Trophoblast cell (in vitro differentiated cells and primary cell): ENCODE measurements at places on chromosomes 6 and 20.

- no peak for DNase-seq
Observed at GRCh38 chr6:169913096-169913638, 161.7 kb downstream of the ERMARD start.

DNA sequence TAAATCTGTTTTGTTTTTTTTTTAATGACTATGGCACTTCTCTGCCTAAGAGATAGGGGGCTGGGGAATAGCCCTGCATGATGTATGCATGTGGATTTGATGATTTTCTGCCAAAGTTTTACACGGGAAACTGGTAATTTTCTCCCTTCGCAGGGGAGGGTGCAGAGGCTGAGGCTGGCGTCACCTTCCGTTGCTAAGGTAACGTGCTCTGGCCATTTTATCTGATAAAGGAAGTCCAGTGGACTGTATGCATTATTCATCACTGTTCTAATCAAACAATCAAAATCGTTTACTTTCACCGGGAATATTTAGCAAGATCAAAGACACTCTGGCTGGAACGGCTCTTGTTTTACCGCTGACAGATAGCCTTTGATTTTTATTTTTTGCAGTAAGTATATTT, 789 bp downstream of the PHACTR1 start:
- peak; percentile 57 for DNase-seq

- DNase-seq: no peak
Observed at GRCh38 chr20:62415354-62416111, 8.4 kb upstream of the CABLES2 start.

DNA sequence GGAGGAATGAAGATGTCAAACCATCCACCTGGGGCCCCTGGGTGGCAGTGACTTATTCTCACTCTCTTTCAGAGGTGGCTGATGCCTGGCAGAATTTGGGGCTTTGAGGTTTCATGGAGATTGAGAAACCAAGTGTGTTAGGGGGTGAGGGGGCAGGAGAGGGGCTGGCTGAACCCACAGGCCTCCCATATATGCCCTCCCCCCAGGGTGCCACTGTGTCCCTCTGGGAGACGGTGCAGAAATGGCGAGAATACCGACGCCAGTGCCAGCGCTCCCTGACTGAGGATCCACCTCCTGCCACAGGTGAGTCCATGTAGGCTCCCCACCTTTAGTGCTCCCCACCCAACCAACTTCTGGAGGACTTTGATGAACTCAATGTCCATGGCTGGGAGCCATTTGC, 7.6 kb downstream of the GLP1R start:
- no peak for DNase-seq

GRCh38 chr20:20415321-20415720, 47.4 kb downstream of the INSM1 start:
- no peak for DNase-seq

DNA sequence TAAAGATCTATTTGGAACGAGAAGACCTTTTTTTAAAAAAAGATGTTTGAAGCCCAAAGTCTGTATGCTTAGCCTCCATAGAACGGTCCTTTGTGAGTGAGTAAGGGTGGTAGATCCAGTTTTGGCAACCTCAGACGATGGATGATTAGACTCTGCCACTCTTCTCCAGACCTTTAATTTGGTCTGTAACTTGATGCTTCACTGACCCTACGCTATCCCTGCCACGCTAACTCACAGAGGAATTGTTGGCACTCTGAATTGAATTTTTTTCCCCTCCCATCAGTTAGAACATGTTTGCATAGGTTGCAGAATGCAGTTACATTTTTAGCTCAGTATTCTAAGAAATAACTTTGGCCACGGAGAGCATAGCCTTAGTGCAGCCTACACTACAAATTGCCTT, 15.8 kb upstream of the DEK start:
- DNase-seq: no peak

DNA sequence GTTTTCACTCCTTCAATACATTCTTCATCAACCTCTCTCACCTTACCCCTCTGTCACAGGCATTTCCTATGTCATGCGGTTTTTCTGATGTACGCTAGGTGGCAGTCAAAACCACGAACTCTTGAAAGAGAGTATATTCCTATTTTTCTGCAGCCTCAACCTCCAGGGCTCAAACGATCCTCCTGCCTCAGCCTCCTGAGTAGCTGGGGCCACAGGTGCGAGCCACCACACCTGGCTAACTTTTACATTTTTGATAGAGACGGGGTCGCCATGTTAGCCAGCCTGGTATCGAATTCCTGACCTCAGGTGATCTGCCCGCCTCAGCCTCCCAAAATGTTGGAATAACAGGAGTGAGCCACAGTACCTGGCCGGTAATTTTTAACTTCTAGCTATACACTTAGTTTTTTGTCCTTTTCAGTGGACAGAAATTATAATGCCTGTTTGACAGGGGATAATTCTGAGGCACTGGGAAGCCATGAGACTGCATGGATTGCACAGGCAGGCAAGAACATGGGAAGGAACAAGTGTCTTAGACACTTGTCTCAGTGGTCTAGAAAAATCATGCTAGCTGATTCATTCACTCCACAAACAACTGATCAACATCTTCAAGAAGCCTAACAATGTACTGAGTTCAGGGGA, 22.5 kb upstream of the HFE start:
- DNase-seq: peak; percentile 40

DNA sequence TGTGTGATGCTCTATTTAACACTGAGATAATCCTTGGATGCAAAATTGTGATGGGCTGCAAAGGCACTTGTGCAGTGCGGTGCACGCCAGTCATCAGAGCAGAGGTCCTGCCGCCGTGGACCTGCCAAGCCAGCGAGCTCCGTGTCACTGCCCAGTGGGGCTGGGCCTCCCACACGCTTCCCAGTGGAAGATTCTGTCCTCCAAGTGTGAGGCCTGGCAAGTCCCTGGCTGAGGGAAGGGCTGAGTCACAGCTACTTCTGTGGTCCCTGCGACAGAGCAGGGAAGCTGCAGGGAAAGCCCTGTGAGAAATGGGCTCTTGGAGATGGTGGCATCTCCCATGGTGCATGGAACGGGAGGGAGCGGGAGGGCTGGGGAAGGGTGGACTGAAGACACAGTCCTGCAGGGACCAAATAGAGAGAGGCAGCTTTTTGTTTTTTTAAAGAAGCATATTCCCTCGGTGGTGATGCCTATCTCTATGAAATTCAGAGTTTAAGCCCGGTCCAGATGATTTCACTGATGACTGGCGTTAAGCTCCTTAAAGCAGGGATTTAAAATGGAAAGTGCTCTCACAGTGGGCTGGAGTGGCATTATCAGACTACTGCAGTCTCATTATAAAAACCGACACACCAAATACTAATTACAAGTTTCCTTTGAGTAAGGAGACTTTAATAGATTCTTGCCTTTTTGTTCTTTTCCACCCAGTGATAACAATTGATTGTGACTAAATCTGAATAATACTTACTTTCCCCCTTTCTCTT, 413.7 kb downstream of the QKI start:
- peak; percentile 13 for DNase-seq

DNA sequence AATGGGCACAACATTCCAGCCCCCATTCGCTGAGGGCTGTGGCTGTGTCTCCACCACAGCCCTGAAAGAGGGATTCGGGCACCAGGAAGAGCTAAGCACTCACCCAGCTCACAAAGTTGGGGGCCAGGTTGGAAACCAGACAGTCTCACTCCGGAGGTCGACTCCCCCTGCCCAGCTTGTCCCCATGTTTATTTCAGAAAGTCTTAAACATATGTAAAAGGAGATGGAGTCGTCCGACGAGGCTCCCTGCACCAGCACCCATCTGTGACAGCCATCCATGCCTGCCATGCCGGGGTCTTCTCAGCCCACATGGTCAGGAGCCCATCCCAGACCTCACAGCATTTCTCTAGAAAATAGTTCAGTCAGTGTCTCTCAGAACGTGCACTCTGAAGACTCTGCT, 63.6 kb upstream of the STX16 start:
- DNase-seq: no peak

- DNase-seq: no peak
Observed at GRCh38 chr6:167238694-167239467, 52.2 kb upstream of the UNC93A start.

DNA sequence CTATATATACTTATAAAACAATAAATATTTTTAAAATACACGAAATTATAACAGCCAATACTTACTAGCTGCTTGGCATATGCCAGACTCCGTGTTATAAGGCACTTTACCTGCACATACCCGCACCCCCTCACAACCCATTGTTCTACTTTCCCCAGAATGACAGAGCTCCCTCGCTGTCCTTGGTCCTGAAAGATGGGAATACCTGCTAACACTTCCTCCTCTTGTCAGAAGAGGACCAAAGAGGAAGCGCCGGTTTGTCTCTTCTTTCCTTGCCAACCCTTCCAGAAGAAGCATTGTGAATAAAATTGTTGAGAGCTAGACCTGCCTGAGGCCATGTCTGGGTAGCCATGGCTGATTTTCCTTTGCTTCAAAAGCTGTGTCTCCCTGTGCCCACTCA, 149.3 kb downstream of the PTPRT start:
- peak; percentile 45 for DNase-seq

GRCh38 chr6:132068766-132069165, 117.6 kb upstream of the CCN2 start:
- DNase-seq: no peak

DNA sequence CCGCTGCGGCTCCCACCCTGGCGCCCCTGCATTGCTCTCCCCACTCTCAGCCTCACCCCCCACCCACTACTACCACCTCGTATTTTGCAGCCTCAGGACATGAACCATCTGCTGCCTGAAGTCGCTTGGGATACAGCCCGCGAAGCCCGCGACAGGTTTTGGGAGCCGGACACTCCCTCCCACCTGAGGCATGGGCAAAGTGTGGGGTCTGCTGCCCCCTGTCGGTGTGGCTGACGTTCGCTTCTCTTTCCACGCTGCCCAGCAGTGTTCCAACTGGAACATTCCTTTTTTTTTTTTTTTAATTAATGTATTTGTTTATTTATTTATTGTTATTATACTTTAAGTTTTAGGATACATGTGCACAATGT, 15.3 kb upstream of the LPA start:
- no peak for DNase-seq

DNA sequence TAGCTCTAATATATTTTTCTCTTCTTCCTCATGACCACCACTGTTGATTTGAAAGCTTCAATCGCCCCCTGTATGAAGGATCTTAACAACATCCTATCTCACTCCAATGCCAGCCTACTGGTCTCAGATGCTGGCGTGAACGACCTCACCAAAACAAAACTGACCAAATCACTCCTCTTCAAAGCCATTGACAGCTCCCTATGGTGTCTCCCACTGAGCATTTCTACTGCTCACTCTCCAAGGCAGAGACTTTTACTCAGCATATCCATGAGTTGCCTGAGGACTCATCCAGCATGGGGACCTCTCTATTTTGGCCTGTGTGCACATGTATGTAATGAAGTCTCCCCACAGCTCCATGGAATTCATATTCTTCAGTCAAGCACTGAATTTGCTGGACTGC, 520.4 kb downstream of the TFAP2B start:
- no peak for DNase-seq

- DNase-seq: no peak
Observed at GRCh38 chr6:106677282-106677681, 47.9 kb downstream of the QRSL1 start.

DNA sequence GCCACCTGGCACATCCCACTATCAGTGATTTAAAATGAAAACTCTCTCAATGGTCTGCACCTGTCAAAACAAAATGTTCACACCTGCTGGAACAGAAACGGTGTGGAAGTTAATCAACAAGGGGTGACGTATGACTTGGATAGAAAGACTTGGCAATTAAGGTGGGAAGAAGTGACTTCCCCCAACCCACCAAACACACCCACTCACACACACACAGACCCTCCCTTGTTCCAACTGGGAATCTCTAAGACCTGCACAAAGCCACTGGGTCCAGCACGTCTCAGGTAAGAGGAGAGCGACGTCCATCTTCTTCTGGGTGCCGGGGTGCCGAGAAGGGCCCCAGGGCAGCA, 25.1 kb upstream of the TCFL5 start:
- no peak for DNase-seq

- no peak for DNase-seq
Observed at GRCh38 chr20:40322941-40323340, 366.1 kb downstream of the MAFB start.

DNA sequence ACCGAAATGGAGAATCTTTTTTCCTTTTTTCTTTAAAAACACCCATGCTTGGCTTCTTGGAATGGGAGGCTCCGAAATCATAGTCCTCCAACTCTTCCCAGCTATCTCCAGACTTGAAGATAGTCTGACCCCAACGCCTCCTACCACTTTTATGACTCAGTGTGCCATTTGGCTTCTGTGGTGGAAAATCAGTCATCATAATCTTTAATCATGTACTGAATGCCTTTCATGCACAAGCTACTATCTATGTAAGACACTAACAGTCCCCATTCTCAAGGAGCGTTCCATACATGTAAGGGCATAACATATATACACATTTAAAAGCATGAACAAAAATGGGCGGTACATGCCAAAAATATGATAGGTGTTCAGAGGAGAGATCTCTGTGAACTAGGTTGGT, 44.1 kb downstream of the TMEM14B start:
- no peak for DNase-seq
